ENCODE measurements at places on chromosomes 11 and 22. TPM values are rescaled to one million over a fixed set of nuclear protein-coding genes. Genes with fewer than 3 reads are reported as not detected.

Gene LMO2
- total RNA-seq, result 17.1 TPM

Gene FUT4
- 7.3 TPM for total RNA-seq

DNA sequence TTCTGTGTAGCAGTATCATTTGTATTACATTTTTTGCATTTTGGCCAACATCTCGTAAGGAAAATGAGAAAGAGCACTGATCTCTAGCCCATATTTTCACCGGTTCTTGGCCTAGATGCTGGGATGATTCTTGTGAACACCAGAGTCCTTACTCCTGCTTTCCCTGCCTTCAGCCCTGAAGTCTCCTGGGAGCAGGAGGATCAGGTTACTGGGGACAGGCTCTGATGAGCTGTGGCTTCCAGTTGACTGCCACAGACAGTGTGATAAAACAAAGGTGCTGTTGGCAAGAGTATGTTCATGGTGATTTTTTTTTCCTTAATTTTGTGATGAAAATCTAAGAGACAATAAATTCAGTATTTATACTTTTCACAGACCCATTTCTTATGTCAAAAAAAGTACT lies 34.2 kb upstream of the ADSL start:
- no peak for DNase-seq

GRCh38 chr11:104408630-104409029 lies 244.7 kb upstream of the PDGFD start:
- DNase-seq, result no peak

GRCh38 chr22:11598492-11599440 lies 3929.2 kb upstream of the OR11H1 start:
- no peak for DNase-seq

DNA sequence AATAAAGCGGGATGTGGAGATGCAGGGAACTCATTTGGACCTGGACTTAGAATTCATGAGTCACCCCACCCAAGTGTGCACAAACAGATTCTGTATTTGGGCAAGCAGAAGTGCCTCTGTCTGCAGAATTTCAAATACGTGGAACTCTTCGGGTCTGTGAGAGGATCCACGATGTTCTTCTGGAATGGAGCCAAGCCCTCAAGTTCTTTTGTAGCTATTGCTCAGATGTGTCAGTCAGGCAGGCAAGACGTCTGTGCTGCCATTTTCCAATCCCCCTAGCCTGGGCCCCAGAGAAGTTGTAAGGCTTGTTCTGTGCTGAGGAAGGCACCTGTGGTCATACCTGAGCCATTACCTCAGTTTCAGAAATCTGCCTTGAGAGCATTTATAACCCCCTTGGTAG lies 132.8 kb upstream of the RASSF10 start:
- DNase-seq, result no peak

- DNase-seq, result no peak
Observed at GRCh38 chr11:2882396-2883110, 3.0 kb downstream of the CDKN1C start.

GRCh38 chr11:706439-706956 lies 467 bp downstream of the EPS8L2 start:
- DNase-seq, result no peak
